ENCODE measurements at places on chromosomes 7 and 10.

- peaks cover 22% of the 10 kb centered on the region for H3K36me3 ChIP-seq
- no peaks in the 10 kb centered on the region for H3K4me1 ChIP-seq
- no peak overlapping the region for H3K4me3 ChIP-seq
- DNase-seq, result no peak
- no peaks in the 10 kb centered on the region for H3K27me3 ChIP-seq
Measured at GRCh38 chr10:78000956-78001472, 28.3 kb downstream of the POLR3A start.

DNA sequence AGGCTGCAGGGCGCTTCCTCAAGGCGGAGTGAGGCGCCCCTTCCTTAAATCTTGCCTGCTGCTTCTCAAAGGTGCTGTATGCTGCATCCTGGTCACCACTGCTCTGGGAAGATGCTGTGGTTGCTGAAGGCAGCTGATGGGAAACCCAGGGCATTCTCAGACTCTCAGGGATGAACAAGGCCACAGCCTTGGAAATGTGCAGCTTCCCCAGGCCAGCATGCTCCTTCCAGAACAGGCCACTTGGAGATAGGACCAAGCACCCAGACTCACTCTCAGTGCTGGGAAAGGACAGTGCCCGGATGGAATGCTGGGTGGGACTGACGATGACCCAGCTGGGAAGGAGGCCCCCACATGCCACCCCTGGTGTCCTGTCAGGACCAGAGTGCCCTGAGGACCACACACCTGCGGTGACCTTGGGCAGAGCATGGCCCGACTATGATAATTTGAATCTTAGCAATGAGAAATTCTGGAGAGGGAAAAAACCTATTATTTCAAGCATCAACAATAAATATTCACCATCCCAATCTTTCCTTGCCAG lies 235.5 kb downstream of the TNS3 start:
- H3K27me3 ChIP-seq, result no peaks in the 10 kb centered on the region
- H3K4me3 ChIP-seq, result no peak overlapping the region
- no peaks in the 10 kb centered on the region for H3K4me1 ChIP-seq
- H3K27ac ChIP-seq, result no peak overlapping the region

- H3K4me3 ChIP-seq, result no peak overlapping the region
- no peak overlapping the region for H3K27ac ChIP-seq
- DNase-seq, result no peak
- no peaks in the 10 kb centered on the region for H3K36me3 ChIP-seq
- no peaks in the 10 kb centered on the region for H3K27me3 ChIP-seq
- no peaks in the 10 kb centered on the region for H3K4me1 ChIP-seq
Measured at GRCh38 chr10:70991140-70992124, 103.1 kb upstream of the PCBD1 start.

GRCh38 chr10:3323865-3324498 lies 151.4 kb upstream of the PITRM1 start:
- no peak for DNase-seq
- H3K36me3 ChIP-seq, result no peaks in the 10 kb centered on the region
- no peak overlapping the region for H3K27ac ChIP-seq

DNA sequence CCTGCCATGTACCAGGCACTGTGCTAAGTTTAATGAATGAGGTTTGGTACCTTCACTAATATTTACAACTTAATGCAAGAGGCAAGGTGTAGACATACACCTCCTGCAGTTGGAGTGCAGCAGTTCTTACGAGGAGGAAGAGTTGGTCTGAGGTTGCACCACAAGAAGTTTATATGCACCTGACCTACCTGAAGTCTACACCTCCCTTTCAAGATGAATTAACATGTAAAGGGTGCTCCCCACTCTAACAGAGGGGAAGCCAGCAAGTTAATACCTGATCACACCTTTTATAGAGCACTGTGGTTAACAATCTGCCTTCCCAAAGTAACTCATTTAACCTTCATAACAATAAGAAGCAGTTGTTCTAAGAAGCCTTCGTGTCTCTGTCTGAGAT lies 120.0 kb downstream of the LYZL1 start:
- no peaks in the 10 kb centered on the region for H3K27me3 ChIP-seq
- H3K4me1 ChIP-seq, result peaks cover 9% of the 10 kb centered on the region
- no peak for DNase-seq
- H3K36me3 ChIP-seq, result no peaks in the 10 kb centered on the region
- H3K4me3 ChIP-seq, result peak overlapping the region; percentile 67

GRCh38 chr7:75623390-75624133 lies 115.2 kb downstream of the HIP1 start:
- H3K27me3 ChIP-seq, result no peaks in the 10 kb centered on the region
- H3K36me3 ChIP-seq, result no peaks in the 10 kb centered on the region
- H3K4me3 ChIP-seq, result no peak overlapping the region
- no peak for DNase-seq

DNA sequence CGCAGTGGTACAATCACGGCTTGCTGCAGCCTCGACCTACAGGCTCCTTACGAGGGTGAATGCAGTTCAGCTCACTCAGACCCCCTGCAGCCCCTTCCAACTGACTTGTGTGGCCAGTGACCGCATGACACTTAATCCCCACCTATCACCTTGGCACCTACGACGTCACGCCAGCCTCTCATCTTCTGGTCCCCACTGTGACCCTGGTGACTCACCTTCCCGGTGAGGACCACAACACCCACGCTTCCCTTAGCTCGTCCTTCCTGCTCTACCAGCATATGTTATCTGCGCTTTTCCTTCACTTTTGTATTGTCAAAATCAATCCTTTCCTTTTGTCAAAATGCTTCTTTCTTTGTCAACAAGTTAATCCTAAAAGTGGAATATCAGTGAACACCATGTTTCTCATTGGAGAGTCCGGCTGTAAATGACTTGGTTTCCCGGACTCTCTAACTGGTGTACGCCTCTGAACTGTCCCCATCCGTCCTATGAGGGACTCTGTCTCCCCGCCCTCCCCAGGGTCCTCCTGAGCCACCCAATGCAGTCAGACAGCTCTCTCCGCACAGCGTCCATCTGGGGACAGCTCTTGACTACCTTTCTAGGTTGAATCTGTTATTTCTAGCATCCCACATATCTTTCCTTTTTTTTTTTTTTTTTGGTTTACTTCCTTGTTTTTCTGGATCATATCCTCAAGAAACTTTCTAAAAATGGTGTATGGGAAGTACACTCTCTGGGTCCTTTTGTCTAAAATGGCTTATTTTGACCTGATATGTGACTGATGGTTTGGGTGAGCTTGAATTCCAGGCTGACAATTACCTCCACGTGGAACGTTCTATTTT lies 37.3 kb downstream of the CFAP46 start:
- no peaks in the 10 kb centered on the region for H3K27me3 ChIP-seq
- no peak for DNase-seq
- no peak overlapping the region for H3K4me3 ChIP-seq
- H3K4me1 ChIP-seq, result no peaks in the 10 kb centered on the region
- H3K27ac ChIP-seq, result no peak overlapping the region

- no peaks in the 10 kb centered on the region for H3K27me3 ChIP-seq
- H3K4me1 ChIP-seq, result no peaks in the 10 kb centered on the region
- H3K36me3 ChIP-seq, result no peaks in the 10 kb centered on the region
Measured at GRCh38 chr10:67110286-67110685, 184.4 kb downstream of the LRRTM3 start.

DNA sequence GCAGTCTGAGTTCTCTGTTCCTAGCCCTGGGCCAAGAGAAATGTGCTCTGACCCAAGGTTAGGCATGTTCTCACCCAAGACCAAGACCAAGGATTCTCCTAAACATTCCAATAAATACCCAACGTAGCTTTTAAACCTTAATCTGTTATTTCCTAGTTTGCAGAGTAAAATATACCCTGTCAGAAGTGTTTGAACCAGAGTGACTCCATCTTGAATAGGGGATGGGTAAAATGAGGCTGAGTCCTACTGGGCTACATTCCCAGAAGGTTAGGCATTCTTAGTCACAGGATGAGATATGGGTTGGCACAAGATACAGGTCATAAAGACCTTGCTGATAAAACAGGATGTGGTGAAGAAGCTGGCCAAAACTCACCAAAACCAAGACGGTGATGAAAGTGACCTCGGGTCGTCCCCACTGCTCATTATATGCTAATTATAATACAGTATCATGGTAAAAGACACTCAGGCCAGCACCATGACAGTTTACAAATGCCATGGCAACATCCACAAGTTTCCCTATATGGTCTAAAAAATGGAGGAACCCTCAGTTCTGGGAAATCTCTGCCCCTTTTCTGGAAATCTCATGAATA lies 27.7 kb downstream of the PLXNA4 start:
- H3K27me3 ChIP-seq, result no peaks in the 10 kb centered on the region
- H3K36me3 ChIP-seq, result no peaks in the 10 kb centered on the region
- no peak for DNase-seq
- no peak overlapping the region for H3K27ac ChIP-seq
- H3K4me1 ChIP-seq, result no peaks in the 10 kb centered on the region
- no peak overlapping the region for H3K4me3 ChIP-seq

- no peak overlapping the region for H3K4me3 ChIP-seq
- H3K27me3 ChIP-seq, result peaks cover 3% of the 10 kb centered on the region
- H3K4me1 ChIP-seq, result no peaks in the 10 kb centered on the region
- H3K36me3 ChIP-seq, result no peaks in the 10 kb centered on the region
Measured at GRCh38 chr10:22271786-22272185, 44.4 kb upstream of the COMMD3 start.

- no peaks in the 10 kb centered on the region for H3K36me3 ChIP-seq
- H3K27ac ChIP-seq, result no peak overlapping the region
- no peaks in the 10 kb centered on the region for H3K4me1 ChIP-seq
- no peaks in the 10 kb centered on the region for H3K27me3 ChIP-seq
- H3K4me3 ChIP-seq, result no peak overlapping the region
Measured at GRCh38 chr7:11212816-11213215, 239.1 kb downstream of the PHF14 start.

- H3K27ac ChIP-seq, result peak overlapping the region; percentile 81
- peak overlapping the region; percentile 74 for H3K4me3 ChIP-seq
- H3K4me1 ChIP-seq, result peaks cover 52% of the 10 kb centered on the region
Measured at GRCh38 chr10:102113261-102113955, 6.8 kb downstream of the LDB1 start.

DNA sequence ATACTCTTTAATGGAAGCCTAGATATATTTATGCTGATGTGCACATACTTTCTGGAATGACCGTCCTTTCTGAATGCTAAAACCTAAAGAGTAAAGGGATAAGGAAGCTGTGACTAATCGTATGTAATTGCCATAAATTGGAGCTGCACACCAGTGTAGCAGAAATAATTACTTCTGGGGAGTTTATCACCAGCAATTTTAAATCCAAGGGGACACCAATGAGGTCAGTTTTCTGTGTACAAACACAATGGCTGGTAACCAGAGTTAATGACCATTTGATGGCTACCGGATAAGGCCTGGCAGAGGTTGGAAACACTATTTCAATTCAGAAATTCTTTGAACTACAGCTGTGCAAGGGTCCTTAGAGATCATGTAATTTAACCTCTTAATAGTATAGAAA lies 670.1 kb downstream of the REEP3 start:
- no peak overlapping the region for H3K27ac ChIP-seq
- H3K4me1 ChIP-seq, result no peaks in the 10 kb centered on the region
- H3K36me3 ChIP-seq, result no peaks in the 10 kb centered on the region

- no peaks in the 10 kb centered on the region for H3K4me1 ChIP-seq
- no peak overlapping the region for H3K4me3 ChIP-seq
- no peak overlapping the region for H3K27ac ChIP-seq
- no peaks in the 10 kb centered on the region for H3K36me3 ChIP-seq
Measured at GRCh38 chr7:45980973-45981372, 59.9 kb upstream of the IGFBP3 start.

DNA sequence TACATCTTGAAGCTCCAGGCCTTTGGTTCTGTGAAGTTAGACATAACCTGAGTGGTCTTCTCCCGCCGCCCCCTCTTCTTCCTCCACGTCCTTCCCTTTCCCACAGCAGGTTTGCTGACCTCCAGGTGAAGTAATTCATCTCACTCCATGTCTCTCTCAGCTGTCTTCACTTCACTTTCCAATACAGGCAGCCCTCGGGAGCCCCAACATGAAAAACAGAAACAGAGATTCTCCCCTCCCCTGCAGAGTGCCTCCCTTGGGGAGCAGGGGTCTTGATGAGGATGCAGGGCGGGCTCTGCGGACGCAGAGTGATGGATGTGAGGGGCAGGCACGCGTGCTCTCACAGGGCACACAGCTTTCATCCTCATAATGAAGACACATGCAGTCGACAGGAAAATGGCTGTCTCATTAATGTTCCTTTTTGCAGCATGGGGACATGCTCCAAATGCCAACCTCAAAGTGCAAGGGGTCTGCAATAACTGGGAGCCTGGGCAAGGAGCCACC lies 95.6 kb downstream of the GPAM start:
- H3K4me1 ChIP-seq, result no peaks in the 10 kb centered on the region
- DNase-seq, result no peak
- no peaks in the 10 kb centered on the region for H3K27me3 ChIP-seq

DNA sequence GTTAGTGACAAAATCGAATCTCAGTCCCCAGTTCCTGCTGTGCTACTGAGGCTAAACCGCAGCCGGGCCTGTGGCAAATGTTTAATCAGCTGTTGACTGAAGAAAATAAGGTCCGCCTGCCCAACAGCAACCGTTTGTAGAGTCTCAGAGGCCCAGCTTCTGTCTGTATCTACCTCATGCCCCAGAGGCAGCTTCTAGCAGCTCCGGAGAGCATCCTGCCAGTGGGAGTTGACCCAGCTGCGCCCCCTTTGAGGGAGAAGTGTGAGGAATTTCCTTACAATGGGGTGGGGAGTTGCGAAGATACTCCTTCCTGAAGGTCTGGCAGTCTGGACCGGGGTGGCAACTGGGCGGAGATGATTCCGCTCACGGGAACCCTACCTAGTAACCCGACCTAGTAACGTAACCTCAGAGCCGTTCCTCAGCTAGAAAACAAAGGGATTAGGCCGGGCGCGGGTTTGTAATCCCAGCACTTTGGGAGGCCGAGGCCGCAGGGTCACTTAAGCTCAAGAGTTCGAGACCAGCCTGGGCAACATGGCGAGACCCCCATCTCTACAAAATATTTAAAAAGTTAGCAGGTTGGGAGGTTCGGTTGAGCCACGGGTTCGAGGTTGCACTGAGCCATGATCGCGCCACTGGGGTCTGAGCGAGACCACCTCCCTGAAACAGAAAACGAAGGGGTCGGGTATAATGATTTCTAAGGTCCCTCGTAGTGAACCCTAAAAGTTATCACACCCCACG lies 846 bp upstream of the ZNF775 start:
- no peaks in the 10 kb centered on the region for H3K27me3 ChIP-seq
- no peak for DNase-seq
- peak overlapping the region; percentile 68 for H3K4me3 ChIP-seq
- no peaks in the 10 kb centered on the region for H3K36me3 ChIP-seq
- H3K27ac ChIP-seq, result peak overlapping the region; percentile 91
- peaks cover 4% of the 10 kb centered on the region for H3K4me1 ChIP-seq

DNA sequence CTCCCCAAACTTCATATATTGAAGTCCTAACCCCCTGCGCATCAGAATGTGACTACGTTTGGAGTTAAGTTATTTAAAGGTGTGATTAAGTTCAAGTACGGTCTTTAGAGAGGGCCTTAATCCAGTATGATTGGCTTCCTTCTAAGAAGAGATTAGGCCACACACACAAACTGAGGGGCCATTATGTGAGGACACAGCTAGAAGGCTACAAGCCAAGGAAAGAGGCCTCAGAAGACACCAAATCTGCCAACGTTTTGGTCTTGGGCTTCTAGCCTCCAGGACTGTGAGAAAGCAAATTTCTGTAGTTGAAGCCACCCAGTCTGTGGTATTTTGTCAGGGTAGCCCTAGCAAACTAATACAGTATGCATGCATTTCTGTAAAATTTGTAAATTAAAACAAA lies 41.7 kb downstream of the REEP3 start:
- no peak overlapping the region for H3K27ac ChIP-seq
- H3K27me3 ChIP-seq, result no peaks in the 10 kb centered on the region
- H3K36me3 ChIP-seq, result no peaks in the 10 kb centered on the region
- H3K4me3 ChIP-seq, result no peak overlapping the region
- DNase-seq, result no peak
